Tracheal epithelial cell (primary cell): ENCODE measurements at places on chromosomes 6 and 20. TPM values are rescaled to one million over a fixed set of nuclear protein-coding genes. Genes with fewer than 3 reads are reported as not detected.

SLC12A5 gene
- total RNA-seq, result under 0.01 TPM in 1 of 2 replicates, not detected in the other

TRIM38 gene
- total RNA-seq, result 4.0 and 4.3 TPM in 2 replicates

GRM1 gene
- total RNA-seq, result not detected in 2 replicates

ACOT13 gene
- total RNA-seq, result 7.7 and 11.3 TPM in 2 replicates

SRSF12 gene
- 0.21 and 1.2 TPM in 2 replicates for total RNA-seq

PPP1R3G gene
- 3.2 and 3.4 TPM in 2 replicates for total RNA-seq

PCSK2 gene
- not detected in 2 replicates for total RNA-seq
